ENCODE measurements at places on chromosomes 7 and 10. TPM values are rescaled to one million over a fixed set of nuclear protein-coding genes. Genes with fewer than 3 reads are reported as not detected.

SUV39H2 gene
- 0.99 TPM for total RNA-seq

LIPM gene
- 56.7 TPM for total RNA-seq

HYAL4 gene
- 1.5 TPM for total RNA-seq

TAS2R4 gene
- 1.1 TPM for total RNA-seq

- DNase-seq: no peak
Measured at GRCh38 chr10:83607959-83608745, 531.2 kb upstream of the GHITM start.

DNA sequence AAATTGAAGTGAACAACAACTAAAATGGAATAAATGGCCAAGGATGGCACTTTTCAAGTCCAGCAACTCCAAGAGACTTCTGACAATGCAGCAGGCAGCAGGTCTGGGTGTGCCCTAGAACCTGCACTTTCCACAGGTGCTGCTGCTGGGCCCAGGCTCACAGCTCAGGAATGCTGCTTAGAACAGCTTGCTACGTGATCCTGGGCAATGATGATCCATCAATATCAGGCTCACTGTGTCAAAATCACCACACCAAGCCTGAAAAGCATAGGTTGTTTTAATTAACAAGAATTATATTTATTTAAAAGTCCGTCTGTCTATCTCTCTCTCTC lies 148.4 kb downstream of the TNS3 start:
- no peak for DNase-seq

GRCh38 chr7:69597278-69598076 lies 798 bp upstream of the AUTS2 start:
- DNase-seq: peak; percentile 44

DNA sequence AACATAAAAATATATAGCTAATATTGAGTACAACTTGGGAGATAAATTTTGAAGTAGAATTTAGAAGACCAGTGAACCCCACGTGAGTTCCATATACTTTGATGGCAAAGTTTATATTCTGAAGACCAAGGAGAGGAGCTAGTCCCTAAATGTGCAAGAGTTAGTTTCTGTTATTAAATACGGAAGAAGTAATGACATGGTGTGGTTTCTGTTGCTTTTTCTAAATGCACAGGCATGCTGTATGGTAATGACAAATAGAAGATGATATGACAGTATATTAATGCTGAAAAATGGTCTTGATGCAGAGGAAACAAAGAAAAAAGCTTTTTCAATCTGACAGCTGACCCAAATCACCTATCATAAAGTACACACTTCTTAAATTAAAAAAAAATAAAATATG lies 101.8 kb downstream of the ST8SIA6 start:
- DNase-seq: no peak

GRCh38 chr7:158685693-158686092 lies 18.9 kb downstream of the NCAPG2 start:
- DNase-seq: no peak

- no peak for DNase-seq
Measured at GRCh38 chr10:53489335-53490182, 717.0 kb upstream of the MBL2 start.

NEUROG3 gene
- not detected for total RNA-seq

GRCh38 chr7:47195641-47196040 lies 386.3 kb downstream of the TNS3 start:
- DNase-seq: no peak

- no peak for DNase-seq
Measured at GRCh38 chr10:29204070-29204800, 84.6 kb upstream of the LYZL1 start.

Data from lower leg skin (tissue), 4 donors.